Activated CD4-positive, CD25-positive, alpha-beta regulatory T cell treated with anti-CD3 and anti-CD28 coated beads, Interleukin-2, amount 50 U/mL, for 24 hours (primary cell): ENCODE measurements at places on chromosomes 6 and 20.

GRCh38 chr6:44869321-44869897 lies 458.7 kb upstream of the RUNX2 start:
- ATAC-seq, result peak; percentile 62

GRCh38 chr6:39979461-39980328 lies 45.4 kb upstream of the MOCS1 start:
- no peak for ATAC-seq

- no peak for ATAC-seq
Measured at GRCh38 chr6:108655806-108656651, 95.3 kb downstream of the FOXO3 start.

GRCh38 chr6:63635215-63635587 lies 401 bp upstream of the PHF3 start:
- no peak for ATAC-seq

DNA sequence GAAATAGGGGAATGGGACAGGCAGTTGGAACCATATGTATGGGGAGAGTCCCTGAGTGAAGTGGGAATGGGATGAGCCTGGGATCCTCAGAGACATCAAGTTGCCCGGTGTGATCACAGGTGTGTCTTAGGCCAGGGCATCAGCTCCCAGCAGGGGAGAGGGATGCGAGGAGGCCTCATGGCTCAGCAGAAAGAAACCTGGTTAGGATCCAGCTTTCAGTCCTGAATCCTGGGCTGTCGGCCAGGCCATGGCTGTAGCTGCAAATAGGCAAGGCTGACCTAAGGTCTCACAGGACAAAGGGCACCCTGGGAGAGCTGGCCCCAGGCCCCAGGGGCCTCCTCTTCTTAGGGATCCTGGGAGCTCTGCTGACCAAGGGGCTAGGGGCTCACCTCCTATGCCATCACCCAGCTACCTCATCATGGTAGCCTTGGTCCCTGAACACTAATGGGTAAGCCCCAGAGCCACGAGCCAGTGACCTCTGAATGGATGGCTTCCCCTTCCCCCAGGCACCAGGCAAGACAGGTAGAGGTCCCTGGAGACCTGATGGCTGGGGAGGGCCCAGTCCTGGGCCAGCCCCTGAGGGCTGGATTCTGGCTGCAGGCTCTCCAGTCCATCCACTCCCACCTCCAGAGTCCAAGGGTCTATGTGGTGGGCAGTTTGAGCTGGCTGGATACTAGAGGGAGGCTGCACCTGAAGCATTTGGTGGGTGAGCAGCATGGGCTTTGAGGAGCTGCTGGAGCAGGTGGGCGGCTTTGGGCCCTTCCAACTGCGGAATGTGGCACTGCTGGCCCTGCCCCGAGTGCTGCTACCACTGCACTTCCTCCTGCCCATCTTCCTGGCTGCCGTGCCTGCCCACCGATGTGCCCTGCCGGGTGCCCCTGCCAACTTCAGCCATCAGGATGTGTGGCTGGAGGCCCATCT lies at the start of gene SLC22A7:
TSS of gene SLC22A7 (plus strand) at position 617 of the 921 bp plus-strand sequence. CDS start at position 716, 99 bp downstream.
- ATAC-seq, result no peak

DNA sequence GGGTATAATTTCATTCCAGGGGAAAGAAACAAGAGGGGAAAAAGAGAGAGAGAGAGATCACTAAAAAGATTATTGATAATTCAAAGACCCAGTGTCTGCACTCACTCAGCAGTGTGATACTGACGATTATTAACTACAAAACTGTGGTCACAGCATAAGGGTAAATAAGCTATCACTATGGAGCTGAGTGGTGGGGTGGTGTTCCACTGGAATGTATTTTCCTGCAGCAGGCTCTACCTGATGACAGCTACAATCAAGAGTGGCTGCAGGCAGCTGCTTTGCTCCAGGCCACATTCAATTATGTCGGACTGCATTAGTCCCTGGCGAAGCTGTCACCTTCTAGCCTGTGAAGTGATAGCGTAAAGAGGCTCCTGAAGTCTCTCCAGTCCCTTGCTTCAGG lies 122.2 kb upstream of the TFAP2D start:
- no peak for ATAC-seq

DNA sequence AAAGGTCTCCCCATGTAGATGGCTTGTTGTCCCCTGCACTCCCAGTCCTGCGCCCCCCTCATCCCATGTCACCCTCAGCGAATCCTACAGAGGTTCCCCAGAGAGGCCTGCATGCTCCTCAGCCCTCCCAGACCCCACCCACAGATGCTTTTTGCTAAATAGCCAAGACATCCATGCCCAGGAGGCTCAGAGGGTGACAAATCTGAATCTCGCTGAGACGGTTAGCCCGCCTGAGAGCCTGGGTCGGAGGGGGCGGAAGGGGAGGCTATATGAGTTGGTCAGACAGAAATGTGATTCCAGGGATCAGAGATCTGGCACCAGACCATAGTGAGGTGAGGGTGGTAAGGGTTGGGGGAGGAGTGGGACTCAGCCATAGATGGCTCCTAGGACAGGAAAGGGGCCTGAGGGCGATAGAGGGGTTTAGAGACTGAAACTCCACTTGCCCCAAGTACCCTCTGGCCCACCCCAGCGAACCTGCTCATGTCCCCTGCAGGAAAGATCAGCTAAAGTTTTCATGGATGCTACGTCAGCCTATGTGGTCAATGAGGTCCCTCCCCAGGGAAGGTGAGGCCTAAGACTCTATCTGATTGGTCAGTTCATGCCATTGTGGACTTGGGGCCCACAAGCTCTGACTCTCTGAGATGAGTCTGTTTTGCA lies 33.2 kb downstream of the TFEB start:
- no peak for ATAC-seq

DNA sequence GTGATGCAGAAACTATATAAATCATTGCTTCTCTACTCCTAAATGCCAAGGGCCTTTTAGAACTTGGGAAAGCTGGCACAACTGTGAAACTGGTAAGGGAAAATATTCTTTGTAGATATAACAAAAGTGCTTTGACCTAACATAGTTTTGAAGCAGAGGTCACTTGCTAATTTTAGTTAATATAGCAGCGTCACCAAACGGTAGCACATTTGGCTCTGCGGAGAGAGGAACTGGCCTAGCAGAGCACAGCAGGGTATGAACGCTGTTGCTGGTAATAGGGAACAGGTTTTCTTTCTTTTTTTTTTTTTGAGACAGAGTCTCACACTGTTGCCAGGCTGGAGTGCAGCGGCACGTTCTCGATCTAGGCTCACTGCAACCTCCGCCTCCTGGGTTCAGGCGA lies 67.4 kb downstream of the ECT2L start:
- ATAC-seq, result no peak

DNA sequence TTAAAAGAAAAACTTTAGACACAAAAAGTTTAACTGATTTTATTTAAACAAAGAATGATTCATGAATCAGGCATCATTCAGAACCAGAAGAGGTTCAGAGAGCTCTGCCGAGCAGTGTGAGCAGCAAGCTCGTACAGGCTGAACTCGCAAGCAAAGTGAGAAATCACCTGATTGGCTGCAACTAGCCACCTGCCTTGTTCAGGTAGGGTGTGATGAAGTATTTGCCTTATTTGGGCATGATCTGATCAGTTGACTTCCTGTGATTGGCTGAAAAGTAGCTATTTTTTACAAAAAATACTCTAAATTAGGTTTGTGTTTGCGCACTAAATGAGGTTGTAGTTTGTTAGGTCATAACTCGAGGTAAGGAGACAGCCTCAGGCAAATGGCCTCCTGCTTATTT lies 80.7 kb downstream of the HIVEP1 start:
- ATAC-seq, result no peak

- peak; percentile 11 for ATAC-seq
Measured at GRCh38 chr6:27866357-27867050, 45.7 kb downstream of the OR2B2 start.

- peak; percentile 59 for ATAC-seq
Measured at GRCh38 chr6:143059663-143060353, 881 bp upstream of the AIG1 start.

GRCh38 chr6:290111-290922 lies 2.0 kb upstream of the DUSP22 start:
- no peak for ATAC-seq

DNA sequence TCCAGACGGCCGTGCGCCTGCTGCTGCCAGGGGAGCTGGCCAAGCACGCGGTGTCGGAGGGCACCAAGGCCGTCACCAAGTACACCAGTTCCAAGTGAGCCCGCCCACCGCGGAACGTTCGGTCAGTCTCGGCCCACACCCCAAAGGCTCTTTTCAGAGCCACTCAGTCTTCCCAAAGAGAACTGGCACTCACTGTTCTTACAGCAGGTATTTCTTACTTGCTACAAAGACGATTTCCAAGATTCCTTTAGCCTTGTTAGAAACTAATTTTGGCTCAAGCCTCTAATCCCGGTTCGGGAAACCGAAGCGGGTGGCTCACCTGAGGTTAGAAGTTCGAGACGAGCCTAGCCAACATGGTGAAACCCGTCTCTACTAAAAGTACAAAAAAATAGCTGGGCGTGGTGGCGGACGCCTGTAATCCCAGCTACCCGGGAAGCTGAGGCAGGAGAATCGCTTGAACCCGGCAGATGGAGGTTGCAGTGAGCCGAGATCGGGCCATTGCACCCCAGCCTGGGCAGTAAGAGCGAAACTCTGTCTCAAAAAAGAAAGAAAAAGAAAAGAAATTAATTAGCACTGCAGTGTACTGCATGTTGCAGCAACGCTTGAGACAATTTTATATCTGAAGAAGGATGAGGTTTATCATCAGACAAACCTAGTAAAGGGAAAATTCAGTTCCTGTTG lies 73.1 kb downstream of the OR2B2 start:
- peak; percentile 3 for ATAC-seq

GRCh38 chr20:62387933-62388635 lies 1.2 kb downstream of the RPS21 start:
- ATAC-seq, result no peak

GRCh38 chr6:712805-713204 lies 19.9 kb upstream of the EXOC2 start:
- no peak for ATAC-seq

DNA sequence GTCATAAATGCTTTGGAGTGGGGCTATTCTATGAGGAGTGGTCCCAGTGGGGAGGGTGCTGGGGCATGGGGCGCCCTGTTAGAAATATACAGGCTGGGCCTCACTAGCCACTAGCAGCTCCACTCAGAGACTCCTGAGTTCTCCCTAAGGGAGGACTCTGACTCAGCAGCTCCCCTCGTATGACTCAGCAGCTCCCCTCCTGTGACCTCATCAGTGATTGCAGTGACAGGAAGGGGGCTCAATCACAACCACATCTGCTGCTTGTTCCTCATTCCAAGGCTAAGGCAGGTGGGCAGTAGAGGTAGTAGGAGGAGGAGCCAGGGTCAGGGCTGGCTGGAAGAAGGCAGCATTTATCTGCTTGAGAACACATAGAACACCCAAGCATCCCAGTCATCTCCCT lies 73.7 kb downstream of the PRND start:
- peak; percentile 85 for ATAC-seq

DNA sequence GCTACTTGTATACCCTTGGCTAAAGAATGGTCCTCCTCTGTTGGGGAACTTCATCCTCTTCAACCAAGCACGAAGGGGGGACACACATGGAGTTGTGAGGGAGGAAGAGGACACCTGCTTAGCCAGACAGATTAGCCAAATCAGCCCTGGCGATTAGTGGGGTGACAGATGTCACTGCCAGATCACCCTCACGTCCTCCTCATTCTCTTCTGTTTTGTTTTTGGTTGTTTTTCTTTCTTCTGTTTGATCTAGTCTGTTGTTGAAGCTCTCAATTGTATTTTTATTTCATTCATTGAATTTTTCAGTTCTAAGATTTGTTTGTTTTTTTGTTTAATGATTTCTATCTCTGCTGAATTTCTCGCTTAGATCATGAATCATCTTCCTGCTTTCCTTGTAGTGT lies 27.5 kb upstream of the NKX2-4 start:
- ATAC-seq, result no peak

- no peak for ATAC-seq
Measured at GRCh38 chr20:3304456-3304855, 65.5 kb upstream of the SLC4A11 start.

GRCh38 chr6:845101-845500 lies 152.2 kb upstream of the EXOC2 start:
- ATAC-seq, result no peak

GRCh38 chr6:13427316-13427715 lies 60.1 kb downstream of the GFOD1 start:
- no peak for ATAC-seq

DNA sequence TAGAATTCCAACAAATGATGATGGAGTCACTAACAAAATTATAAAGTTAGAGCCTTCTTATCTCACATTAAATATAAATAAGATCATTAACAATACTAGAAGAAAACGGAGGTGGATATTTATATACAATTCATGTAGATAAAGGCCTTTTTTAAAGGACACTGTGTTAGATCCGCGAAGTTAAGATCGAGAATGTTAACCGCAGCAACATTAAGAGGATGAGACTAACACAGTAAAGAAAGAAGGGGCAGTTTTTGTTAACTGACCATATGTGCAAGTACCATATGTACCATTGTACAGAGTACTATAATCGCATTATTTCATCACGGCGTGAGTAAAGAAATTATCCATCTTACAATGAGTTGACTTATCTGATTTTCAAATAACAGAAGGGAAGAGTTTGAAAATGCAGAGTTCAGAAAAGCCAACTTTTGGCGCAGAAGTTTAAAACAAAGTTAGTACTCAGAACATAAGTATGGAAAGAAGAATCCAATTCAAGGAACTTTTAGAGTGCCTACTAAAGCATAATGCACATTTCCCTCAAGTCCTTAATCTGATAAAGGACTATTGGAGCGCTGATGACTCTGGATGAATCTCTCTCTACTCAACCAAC lies 1.4 kb downstream of the FBXL4 start:
- no peak for ATAC-seq

DNA sequence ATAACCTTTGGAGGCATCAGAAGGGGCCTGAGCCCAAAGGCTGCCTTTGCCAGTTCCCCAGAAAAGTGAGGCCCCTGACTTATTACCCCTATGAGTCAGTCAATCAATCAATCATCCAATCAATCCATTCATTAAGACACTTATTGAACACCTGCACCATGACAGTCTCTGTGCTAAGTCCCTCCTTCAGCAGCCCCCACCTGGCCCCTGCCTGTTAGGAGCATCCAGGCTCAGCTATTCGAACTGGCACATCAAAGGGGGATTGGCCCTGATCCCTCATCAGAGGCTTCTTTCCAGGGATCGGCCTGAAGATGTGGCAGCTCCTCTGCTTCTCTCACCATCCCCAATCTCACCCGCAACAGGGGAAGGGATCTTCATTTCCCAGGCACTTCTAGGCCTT lies 27.7 kb upstream of the VEGFA start:
- no peak for ATAC-seq

DNA sequence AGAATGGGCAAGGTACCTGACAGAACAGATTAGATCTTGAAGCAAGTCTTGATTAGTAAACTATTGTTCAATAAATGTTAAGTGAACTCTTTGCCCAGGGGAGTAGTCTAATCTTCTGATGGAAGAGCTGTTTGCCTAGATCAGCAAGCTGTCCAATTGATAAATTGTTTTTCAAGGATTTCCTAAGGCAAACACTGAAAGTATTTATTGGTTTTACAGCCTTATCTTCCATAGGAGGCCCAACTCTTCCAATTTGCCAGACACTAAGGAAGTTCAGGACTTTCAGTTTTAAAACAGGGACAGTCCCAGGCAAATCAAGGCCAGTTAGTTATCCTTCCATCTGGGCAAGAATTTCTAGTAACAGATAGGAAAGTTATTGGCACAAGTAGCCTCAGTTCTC lies 1.8 kb upstream of the C6orf163 start:
- ATAC-seq, result no peak

GRCh38 chr6:22206106-22206505 lies 90.7 kb downstream of the PRL start:
- no peak for ATAC-seq

GRCh38 chr20:59069026-59069425 lies 26.4 kb upstream of the PRELID3B start:
- ATAC-seq, result no peak
